ENCODE measurements at places on chromosomes 4 and X.

GRCh38 chr4:156781852-156782251 lies 189.7 kb downstream of the PDGFC start:
- H3K36me3 ChIP-seq, result no peaks in the 10 kb centered on the region
- no peaks in the 10 kb centered on the region for H3K4me1 ChIP-seq
- no peaks in the 10 kb centered on the region for H3K27me3 ChIP-seq
- no peak overlapping the region for H3K27ac ChIP-seq
- no peak overlapping the region for H3K4me3 ChIP-seq

DNA sequence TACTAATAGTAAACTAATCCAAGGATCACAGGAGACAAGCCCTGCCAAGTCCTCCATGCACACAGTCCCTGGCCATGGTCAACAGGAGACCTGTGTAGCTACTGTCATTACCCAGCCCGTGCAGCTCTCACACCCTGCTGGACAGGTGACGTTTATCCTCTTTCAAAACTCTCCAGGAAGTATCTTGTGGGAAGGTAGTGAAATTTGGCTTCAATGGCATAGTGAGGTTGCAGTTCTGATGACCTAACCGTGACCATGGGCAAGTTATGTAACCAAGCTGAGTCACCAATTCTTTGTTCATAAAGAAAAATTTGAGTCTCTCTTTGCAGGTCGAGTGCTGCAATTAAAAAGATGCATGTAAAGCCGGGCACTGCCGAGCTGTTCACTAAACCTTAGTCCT lies 11.3 kb upstream of the SLC2A9 start:
- H3K4me1 ChIP-seq, result no peaks in the 10 kb centered on the region
- H3K4me3 ChIP-seq, result no peak overlapping the region
- no peak overlapping the region for H3K27ac ChIP-seq

DNA sequence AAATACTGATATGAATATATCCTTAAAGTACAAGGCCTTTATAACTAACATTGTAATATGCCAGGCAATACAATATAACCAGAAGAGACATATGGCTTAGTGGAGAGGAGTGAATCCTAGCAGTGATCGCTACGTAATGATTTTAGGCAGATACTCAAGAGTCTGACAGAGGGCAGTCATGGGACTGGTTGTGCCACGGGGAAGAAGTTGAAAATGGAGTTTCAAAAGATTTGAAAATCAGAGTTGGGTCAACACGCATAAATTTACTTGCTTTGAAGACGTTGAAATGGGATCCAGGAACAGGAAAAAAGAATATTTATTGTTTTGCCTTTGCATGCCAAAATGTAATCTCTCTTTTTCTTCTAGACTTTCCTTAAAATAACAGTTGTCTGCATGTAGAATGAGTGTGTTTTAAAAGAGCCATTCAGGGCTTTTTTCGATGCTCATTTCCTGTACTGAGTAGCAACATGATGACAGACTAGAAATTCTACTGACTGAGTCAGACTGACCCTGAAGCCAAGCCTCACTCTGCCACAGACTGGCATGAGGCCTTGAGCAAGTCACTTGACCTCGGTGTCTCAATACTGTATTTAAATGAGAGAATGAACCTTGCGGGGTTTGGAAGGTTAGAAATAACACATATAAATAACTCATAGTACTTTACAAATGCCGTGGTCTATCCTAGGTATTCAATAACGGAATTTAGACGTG lies 8.1 kb upstream of the SMS start:
- H3K36me3 ChIP-seq, result no peaks in the 10 kb centered on the region
- H3K4me1 ChIP-seq, result peaks cover 5% of the 10 kb centered on the region
- no peaks in the 10 kb centered on the region for H3K27me3 ChIP-seq
- no peak overlapping the region for H3K4me3 ChIP-seq
- DNase-seq, result peak; percentile 64

DNA sequence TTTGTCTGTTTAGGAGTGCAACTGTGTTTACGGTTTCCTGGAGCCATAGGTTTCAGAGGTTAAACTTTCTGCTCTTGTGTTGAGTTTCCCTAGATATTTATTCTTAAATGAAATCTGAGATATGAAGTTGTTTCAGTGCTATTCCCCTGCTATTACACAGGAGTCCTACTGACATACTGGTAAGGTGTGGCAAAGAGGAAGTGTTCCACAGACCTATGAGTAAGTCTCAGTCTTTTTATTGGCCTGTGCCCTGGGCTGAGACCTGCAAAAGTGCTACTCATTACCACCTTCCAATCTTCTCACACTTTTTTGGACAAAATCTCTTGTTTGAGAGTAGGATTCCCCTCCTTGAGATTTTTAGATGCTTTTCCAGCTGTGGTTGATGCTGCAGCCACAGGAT lies 35.6 kb upstream of the MAGEA8 start:
- no peaks in the 10 kb centered on the region for H3K4me1 ChIP-seq
- H3K4me3 ChIP-seq, result no peak overlapping the region
- DNase-seq, result no peak
- no peak overlapping the region for H3K27ac ChIP-seq
- no peaks in the 10 kb centered on the region for H3K36me3 ChIP-seq
- H3K27me3 ChIP-seq, result no peaks in the 10 kb centered on the region

DNA sequence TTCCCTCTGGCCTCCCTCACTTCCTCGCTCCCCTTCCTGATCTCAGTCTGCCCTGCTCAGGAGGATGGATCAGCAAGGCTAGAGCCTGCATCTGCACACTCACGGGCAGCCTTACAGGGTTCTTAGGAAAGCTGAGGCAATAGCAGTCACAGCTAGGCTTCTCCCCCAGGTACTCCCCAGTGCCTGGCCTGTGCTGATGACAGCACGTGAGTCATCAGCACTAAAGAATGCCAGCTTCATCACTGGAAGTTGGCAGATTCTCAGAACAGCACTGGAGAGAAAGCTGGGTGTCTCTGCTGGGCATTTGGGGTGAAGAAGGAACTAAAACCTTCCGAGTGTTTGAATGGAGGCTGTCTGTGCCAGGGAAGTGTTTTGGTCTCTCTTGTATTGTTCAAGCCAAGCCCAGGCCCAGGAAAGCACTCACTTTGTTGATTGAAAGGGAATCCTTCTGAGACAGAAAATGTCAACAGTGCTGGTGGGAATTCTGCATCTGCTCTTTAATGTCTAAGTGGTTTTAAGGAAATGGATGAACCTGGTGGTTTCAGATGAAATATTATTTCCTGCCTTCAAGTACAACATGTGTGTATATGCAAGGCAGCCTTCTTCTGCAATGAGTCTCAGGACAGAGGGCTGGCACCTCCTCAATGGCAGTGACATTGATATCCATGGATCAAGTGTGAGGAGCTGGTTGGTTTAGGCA lies 73.0 kb upstream of the SCOC start:
- no peaks in the 10 kb centered on the region for H3K27me3 ChIP-seq
- DNase-seq, result no peak
- H3K4me3 ChIP-seq, result no peak overlapping the region
- H3K36me3 ChIP-seq, result no peaks in the 10 kb centered on the region
- no peak overlapping the region for H3K27ac ChIP-seq

DNA sequence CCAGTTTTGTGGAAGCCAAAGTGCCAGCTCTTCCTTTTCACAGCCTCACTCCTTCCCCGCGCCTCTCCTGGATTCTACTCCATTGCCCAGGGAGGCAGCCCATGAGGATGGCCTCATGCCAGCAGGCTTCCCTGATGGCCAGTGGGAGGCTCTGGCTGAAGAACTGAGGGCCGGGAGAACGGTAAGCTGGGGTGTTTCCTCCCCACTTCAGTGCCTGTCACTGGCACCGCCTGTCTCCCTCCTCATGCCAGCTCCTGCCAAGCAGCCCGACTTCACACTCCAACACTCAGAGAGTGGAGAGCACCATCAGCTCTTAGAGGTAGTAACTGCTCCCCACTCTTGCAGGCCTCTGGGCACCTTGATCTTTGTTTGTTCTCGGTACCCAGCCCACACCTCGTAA lies 46.9 kb upstream of the STIM2 start:
- no peak overlapping the region for H3K4me3 ChIP-seq
- no peaks in the 10 kb centered on the region for H3K4me1 ChIP-seq
- H3K27ac ChIP-seq, result no peak overlapping the region
- no peak for DNase-seq
- no peaks in the 10 kb centered on the region for H3K36me3 ChIP-seq

DNA sequence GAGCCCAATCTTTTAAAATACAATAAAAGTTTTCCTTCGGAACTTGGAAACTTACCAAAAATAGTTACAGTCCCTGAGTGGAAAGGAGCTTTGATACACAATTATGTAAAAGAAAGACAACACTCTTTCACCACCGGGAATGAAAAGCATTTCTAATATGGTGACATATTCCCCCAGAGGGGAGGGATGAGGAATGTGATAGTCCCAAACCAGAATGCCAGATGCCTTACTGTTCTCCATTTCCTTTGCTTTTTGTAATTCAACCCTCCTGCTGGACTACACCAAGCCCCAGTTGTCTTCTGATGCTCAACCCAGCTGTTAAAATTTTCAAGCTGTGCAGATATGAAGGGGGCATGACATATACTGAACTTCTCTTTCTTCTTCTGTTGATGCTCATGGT lies 4.1 kb downstream of the PRIMPOL start:
- no peaks in the 10 kb centered on the region for H3K27me3 ChIP-seq
- no peak overlapping the region for H3K27ac ChIP-seq
- no peak overlapping the region for H3K4me3 ChIP-seq

GRCh38 chr4:176824645-176825366 lies 32.1 kb upstream of the VEGFC start:
- H3K36me3 ChIP-seq, result no peaks in the 10 kb centered on the region
- no peak overlapping the region for H3K27ac ChIP-seq
- H3K4me3 ChIP-seq, result no peak overlapping the region
- no peaks in the 10 kb centered on the region for H3K27me3 ChIP-seq
- H3K4me1 ChIP-seq, result no peaks in the 10 kb centered on the region
- no peak for DNase-seq

GRCh38 chrX:53714580-53715345 lies 28.2 kb upstream of the HUWE1 start:
- H3K27ac ChIP-seq, result no peak overlapping the region
- no peaks in the 10 kb centered on the region for H3K27me3 ChIP-seq
- no peak for DNase-seq
- H3K36me3 ChIP-seq, result no peaks in the 10 kb centered on the region
- no peak overlapping the region for H3K4me3 ChIP-seq

Data from Panc1 (cell line).